ENCODE measurements at places on chromosomes 4 and X.

DNA sequence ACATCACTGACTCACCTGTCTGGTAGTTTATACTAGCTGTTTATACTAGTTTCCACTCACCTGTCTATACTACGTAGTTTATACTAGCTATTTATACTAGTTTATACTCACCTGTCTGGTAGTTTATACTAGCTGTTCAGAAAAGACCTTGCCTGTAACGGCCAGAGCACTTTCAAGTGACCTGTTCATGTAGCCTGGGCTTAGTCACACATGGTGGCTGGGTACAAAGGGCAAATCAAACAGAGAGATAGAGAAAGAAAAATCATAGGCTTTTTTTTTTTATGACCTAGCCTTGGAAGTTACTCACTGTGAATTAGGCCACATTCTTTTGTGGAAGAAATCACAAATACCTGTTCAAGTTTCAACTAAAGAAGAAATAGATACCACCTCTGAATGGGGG is 30.7 kb upstream of the SPANXN4 start:
- no peak for DNase-seq

DNA sequence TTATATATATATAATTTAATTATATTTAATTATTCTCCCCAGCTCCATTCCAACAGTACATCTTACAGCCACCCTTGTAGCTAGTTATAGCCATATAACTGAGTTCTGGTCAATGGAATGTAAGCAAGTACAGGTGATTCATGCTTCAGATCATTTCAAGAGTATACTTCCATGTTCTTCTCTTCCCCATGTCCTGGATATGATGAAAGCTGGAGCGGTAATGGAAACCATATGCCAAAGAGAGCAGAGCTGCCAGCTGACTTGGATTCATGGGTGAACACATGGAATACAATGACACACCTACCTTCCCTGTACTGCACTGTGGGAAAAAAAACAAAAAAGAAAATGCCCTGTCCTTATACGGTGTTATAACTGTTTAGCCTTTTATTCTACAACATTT is 17.5 kb upstream of the CORIN start:
- no peak for DNase-seq

DNA sequence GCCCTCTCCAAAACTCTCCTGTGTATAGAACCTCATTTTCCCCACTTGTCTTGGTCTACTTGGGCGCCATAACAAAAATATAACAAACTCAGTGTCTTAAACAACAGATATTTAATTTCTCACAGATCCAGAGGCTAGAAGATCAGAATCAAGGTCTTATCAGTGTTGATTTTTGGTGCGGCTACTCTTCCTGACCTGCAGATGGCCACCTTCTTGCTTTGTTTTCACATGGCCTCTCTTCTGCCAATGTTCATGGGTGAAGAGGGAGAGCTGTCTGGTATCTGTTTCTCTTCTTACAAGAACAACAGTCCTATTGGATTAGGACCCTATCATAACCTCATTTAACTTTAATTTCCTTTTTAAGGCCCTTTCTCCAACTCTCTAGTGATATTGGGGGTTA is 177.3 kb downstream of the PABPC4L start:
- DNase-seq, result no peak

DNA sequence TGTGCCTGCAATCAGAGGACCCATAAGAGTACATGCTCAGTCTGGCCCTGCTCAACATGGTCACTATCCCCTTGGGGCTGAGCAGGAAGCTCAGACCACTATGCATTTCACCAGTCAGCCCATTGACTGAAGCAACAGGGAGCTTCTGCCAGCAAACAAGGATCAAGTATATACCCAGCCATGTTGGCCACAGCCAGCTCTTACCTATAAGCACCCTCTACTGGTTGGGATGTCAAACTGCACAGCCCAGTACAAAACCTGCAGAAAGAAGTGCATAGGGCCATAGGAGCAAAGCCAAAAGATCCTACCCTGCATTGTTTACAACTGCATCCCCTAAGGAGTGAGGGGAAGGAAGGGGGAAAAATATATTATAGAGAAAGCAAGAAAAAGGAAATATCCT is 214.4 kb upstream of the CPEB2 start:
- DNase-seq, result no peak

DNA sequence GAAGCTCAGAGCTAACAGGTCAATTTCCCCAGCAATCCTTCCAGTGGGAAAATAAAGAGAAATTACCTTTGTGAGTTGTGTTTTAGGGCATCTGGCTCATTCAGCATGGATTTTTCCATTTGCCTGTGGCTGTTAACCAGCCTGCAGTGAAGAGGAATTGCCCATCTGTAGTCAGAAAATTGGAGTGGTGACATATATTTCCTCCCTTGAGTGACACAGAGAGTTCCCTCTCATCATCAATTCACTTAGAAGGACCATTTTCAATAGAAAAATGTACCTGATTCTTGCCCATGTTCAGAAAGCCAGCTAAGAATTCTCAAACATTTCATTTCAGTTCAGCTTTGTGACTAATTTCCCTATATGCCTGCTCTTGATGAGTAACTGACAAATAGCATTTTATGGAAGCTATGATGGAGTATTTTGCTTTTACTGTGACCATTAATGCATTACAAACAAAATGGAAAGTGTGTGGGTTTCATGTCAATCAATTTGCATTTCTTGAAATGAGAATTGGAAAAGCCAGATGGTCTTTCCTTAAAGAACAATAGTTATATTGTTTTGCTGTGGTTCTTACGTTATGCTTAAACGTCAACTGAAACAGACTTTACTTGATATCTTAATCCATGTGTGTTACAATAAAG is 155.8 kb downstream of the NWD2 start:
- DNase-seq, result no peak

GRCh38 chrX:30612250-30612655 is 34.7 kb upstream of the TASL start:
- DNase-seq, result no peak

DNA sequence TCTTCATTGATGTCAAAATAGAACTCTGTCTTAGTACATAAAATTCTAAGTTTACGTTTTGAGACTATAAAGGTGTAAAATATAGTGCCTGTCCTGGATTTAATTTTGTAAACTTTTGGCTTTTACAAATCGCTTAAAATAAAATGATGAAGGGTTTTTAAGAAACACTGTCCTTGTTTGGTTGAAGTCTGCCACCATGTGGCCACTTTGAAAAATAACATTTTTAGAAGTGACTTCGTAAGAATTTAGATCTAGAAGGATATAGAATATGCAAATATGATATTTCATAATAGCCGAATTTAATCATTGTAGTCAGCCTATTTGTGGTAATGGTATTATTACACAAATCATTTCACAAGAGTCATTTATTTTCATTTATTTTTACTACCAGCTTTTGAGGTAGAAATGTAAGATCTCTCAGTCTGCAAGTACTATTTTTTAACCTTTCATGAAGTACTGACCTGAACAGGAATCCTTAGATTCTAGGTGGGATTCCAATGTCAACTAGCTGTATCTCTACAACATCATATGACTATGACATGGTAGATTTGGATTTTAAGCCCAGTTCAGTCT is 31.0 kb upstream of the FAT4 start:
- DNase-seq, result no peak

DNA sequence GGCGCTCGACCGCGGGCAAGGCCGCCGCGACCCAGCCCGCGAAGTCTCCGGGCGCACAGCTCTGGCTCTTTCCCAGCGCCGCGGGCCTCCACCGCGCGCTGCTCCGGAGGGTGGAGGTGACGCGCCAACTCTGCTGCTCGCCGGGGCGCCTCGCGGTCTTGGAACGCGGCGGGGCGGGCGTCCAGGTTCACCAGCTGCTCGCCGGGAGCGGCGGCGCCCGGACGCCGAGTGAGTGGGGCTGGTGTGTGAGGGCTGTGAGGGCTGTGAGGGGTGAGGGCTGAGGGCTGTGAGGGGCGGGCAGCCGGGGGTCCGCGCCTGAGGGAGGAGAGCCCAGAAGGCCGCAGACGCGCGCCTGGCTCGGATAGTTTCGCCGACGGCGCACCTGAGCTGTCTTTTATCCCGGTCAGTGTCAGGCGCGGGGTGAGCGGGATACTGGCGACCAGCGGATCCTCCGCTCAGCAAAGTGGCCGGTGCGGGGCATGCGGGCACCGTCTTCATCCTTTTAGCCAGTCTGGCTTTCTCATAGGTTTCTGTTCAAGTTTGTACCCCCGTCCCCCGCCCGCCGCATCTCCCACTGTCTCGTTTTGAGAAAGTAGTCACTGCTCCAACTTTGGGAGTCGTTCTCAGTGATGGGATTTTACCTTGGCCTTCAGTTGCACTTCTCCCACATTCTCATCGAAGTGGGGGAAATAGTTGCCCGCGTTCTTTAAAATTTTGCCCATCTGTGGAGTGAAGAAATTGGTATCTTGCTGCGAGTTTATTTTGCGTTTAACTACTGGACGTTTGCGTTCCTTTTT is 586 bp downstream of the HERC5 start:
- no peak for DNase-seq

GRCh38 chrX:134660627-134661026 is 2.4 kb upstream of the PLAC1 start:
- DNase-seq, result no peak

DNA sequence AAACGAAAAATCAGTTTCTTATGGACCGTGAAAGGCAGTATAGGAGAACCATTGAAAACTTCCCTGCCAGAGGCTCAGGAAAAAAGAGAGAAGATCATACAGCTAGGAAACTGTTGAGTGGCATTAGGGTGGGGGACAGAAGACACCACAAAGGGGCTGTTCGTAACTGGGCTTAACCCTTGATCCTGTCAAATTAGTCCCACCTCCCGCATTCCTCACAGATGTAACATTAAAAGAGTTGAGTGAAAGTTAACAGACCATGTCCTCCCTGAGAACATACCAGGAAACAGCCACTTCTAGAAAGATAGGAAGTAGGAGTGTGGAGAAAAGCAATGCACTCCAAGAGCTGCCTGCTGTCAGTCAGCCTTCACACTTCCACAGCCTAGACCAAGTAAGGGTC is 8.7 kb downstream of the SHROOM4 start:
- DNase-seq, result no peak

DNA sequence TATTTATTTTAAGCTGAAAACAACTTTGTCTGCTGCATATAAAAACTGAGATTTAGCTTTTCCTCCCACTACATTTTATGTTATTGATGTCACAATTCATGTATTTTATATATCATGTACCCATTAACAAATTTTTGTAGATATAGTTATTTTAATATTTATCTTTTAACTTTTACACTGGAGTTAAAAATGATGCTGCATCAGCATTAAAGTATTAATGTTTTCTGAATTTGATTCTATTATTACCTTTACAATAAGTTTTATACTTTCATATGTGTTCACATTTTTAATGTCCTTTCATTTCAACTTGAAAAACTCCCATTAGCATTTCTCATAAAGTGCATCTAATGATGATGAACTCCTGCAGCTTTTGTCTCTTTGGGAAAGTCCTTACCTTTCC is 72.2 kb downstream of the CWH43 start:
- no peak for DNase-seq

DNA sequence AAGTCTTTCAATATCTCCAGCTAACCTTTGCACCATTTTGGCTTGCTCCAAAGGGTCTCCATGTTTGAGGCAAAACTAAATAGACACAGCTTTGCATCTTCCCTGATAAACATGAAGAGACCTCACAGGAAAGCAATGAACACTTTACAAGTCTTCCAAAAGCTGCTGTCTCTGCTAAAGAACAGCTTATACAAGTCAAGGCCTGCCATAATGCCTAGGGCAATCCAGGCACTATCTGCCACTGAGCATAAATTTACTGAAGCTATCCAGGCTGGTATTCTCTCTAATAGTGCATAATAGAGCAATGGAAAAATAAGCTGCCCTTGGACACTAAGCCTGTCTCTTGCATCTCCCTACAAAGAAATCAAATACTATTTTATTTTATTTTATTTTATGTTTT is 60.1 kb upstream of the S100G start:
- DNase-seq, result no peak

DNA sequence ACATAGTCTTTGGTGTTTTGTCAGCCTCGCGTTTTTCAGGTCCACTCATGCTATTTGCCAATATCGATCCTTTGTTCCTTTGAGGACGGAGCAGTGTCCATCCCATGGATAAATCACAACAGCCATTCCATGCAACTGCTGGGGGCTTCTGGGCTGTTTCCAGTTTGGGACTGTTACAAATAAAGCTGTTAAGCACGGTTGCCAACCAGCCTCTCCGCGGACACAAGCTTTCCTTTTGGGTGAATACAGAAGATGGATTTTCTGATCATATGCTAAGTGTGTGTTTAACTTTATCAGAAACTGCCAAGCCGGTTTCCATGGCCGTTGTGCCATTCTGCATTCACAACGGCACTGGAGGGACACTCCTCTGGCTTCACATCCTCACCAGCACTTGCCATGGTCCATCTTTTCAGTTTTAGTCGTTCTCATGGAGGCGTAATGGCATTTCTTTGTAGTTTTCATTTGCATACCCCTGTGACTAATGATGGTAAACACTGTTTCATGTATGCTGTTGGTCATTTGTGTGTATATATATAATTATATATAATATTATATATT is 67.8 kb downstream of the ABLIM2 start:
- no peak for DNase-seq

DNA sequence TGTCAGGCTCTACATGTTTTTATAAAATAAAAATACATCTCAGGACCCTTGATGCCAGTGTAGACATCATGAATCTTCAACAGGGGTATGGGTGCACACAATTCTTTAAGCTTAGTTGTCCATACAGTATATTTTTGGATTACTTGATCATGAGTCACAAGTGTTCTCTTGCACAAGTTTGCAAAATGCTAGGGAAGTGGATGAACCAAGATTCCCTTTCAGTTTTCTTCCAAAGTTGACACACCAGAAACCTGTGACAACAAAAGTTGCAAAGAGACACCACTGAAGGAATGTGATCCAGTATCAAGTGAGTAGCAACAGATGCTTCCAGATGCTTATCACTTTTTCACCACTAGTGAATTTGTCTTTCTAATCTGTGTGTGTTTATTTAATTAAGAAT is 1021.2 kb downstream of the PCDH7 start:
- DNase-seq, result no peak

- DNase-seq, result peak; percentile 77
Observed at GRCh38 chrX:110086916-110087484, 84.1 kb downstream of the TMEM164 start.

DNA sequence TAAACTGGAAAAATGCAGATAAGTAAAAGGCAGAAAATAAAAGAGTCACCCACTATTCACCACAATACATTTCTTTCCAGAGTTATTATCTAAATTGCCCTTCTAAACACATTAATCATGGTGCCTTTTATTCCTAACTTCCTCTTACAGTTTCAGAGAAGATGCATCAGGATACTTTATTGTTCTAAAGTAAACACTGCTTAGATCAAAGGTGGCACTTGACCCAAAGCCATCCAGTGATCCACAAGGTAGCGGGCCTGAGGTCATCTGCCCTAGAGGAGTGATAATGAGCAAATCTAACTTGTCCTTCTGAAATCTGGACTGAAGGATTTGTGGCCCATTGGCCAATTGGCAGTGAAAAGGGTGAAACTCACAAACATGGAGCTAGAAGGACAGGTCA is 12.0 kb upstream of the TMEM154 start:
- no peak for DNase-seq

DNA sequence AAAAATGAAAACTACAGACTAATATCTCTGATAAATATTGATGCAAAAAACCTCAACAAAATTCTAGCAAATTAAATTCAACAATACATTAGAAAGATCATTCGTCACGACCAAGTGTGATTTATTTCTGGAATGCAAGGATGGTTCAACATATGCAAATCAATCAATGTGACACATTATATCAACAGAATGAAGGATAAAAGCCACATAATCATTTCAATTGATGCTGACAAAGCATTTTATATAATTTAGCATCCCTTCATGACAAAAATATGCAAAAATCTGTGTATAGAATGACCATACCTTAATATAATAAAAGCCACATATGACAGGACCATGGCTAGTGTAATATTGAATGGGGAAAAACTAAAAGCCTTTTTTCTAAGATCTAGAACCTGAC is 457.2 kb upstream of the SPANXN1 start:
- DNase-seq, result no peak

GRCh38 chr4:54050214-54050904 is 14.0 kb downstream of the CHIC2 start:
- no peak for DNase-seq
